ENCODE measurements at places on chromosomes 1 and 21.
A peak's percentile ranks its signal among the peaks of the same experiment; 100 is the strongest.

DNA sequence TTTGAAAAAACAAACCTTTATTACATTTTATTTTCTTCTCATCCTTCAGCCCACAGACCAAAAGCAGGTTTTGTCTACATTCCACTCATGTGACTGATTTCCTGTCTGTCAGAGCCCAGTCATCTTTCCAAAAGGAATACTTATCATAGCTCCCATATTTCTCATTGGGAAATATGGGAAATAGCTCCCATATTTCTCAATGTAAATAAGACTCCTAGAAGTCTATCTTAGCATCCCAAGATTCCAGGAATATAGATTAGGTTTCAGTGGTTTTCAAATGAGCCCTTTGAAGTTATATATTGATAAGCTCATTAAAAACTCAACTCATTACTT, 19.1 kb upstream of the NRDC start:
- no peak for DNase-seq

DNA sequence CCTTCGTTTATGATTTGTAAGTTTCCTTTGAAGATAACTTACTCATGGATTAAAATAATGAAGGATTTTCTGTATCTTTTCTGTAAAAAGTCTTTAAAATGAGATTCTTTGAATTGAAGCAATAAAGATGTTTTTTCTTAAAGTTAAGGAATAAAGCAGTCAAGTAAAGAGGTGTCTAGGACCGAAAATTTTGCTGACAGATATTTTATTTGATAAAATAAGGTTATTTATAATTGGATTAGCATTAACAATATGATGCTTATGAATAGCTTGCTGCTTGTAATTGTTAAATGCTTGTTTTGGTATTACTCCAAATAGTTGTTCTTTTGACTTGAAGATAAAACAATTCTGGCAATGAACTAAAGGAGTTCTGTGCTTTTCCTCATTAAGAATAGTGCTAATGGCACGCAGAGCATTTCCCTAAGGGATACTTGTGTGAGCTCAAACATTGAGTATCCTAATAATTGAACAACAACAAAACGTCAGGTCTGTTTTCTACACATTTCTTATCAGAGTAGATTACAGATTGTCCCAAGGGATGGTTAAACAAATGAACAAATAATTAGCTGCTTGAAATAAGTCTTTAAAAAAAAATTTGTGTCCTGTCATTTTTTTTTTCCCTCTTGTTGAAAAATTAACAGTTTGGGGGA, 16.6 kb downstream of the TSNAX start:
- no peak for DNase-seq

- DNase-seq = no peak
These were observed 75.7 kb downstream of the BCAR3 start for GRCh38 chr1:93605812-93606512.

GRCh38 chr1:101236516-101237228, at the start of gene S1PR1:
Gene S1PR1, plus strand, starts transcription at chr1:101237019. Its CDS starts 1,966 bp downstream, at chr1:101238985.
- no peak for DNase-seq

- DNase-seq = no peak
These were observed 37.5 kb downstream of the TOR1AIP2 start for GRCh38 chr1:179840107-179840506.

DNA sequence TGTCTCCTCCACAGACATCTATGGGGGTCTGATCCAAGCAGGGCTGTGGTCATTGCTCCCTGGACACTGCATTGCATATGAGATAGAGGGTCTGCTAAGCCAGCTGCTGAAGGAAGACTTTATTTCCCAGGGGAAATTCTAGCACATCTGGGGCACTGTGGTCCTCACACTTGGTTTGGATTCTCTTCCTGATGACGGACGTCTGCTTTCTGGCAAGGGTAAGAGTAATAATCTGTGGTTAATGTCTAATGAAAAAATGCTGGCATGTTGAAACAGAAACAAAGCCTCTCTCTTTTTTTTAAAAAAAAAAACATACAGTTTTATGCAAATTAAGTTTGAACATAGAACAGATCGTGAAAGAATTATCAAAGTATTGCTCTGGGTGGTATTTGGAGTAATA, 553.9 kb downstream of the DPYD start:
- no peak for DNase-seq

GRCh38 chr1:93001893-93002292, 40.6 kb upstream of the DIPK1A start:
- no peak for DNase-seq

DNA sequence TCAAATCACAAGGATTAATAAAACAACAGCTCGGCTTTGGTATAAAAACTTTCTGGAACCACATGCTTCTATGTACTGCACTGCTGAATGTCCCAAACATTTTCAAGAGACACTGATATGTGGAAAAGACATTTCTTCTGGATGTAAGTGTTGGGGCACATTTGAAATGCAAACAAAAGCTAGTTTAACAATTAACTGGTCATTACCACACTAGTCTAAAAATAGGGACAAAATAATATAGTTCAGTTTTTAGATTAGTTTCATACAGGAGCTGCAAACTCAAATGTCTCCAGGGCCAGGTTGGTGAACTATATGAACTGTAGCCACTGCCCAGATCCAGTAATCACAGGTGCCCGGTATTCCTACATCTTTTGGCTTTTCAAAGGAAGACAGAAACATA, 3.2 kb downstream of the IL23R start:
- DNase-seq = no peak

- no peak for DNase-seq
These were observed 6.3 kb downstream of the MX2 start for GRCh38 chr21:41367945-41368734.

DNA sequence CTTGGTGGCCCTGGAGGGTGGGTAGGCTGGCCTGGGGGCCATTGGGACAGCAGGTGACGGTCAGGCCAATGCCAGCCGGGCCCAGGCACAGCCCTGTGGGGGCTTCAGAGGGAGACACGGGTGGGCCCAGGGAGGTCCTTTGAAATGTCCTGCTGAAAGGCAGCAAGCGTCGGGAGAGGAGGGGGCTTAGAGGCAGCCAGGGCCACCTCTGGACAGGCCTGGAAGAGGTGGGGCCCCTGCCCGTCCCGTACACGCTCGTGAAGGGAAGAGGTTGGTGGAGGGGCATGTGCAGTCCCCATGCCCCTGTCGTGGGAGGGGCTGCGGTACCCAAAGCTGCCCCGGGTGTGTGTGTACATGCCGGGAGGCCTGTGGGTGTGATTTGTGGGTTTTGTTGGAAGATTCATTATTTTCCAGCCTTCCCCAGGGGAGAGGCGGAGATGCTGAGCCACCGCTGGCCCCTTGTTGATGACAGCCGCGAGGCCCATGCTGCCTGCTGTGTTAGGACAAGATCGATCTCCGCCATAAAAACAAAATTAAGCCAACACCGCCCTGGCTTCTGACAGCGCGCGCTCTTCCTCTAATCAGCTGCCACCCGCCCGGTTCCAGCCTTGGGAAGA, 3.4 kb upstream of the PLCH2 start:
- DNase-seq = no peak

GRCh38 chr1:67555461-67556296, 125.5 kb upstream of the SERBP1 start:
- DNase-seq = no peak

GRCh38 chr21:39182484-39183271, 573 bp downstream of the PSMG1 start:
- no peak for DNase-seq

GRCh38 chr1:29291756-29292155, 55.4 kb downstream of the PTPRU start:
- DNase-seq = no peak

DNA sequence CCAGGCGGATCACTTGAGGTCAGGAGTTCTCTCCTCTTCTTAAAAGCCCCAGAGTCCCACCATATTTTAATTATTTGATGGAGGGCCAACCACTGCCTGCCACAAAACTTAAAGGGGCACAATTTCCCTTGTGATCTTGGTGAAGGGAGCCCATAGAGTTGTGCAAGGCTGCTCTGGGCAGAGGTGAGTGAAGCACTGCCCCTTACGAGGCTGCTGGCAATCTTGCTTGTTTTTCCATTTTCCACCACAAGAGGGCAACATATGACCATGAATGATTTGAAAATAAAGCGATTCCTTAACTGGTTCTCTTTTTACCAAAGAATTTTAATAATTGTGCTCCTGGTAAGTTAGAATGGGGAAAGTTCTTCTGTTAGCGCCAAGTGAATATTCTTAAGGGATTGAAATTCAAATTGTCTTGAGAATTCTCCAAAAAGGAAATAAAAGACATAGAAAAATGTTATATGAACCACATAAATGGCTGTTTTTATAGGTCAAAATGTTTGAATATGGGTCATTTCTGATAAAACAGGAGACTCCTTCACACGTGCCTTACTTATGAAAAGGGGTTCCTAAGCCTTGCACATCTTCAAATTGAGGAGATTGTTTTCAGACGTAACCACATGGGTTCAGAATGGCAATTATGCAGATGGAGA, 22.7 kb downstream of the PGM1 start:
- peak; percentile 63 for DNase-seq

- no peak for DNase-seq
These were observed 9.5 kb upstream of the ID3 start for GRCh38 chr1:23568608-23569383.

Data from NCI-H1930 (cell line).